ENCODE measurements at places on chromosomes 7 and 10.
A peak's percentile ranks its signal among the peaks of the same experiment; 100 is the strongest.

DNA sequence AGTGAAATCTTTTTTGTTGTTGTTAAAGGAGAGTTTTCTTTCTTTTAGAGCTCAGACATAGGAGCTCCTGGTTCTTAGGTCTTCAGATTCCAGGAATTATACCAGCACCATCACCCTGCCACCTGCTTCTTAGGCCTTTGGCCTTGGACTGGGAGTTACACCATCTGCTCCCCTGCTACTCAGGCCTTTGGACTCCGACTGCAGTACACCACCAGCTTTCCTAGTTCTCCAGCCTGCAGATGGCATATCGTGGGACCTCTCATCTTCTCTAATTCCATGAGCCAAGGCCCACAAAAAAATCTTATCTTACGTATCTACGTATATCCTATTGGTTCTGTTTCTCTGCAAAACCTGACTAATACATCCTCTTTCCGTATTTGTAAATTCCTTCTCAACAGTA, 5.1 kb upstream of the TACC2 start:
- no peak for DNase-seq

GRCh38 chr7:51639661-51640334, 323.2 kb upstream of the COBL start:
- DNase-seq = no peak

- DNase-seq = no peak
Measured at GRCh38 chr7:91434836-91435235, 170.6 kb downstream of the FZD1 start.

GRCh38 chr10:136465-136762, 1.2 kb downstream of the ZMYND11 start:
- no peak for DNase-seq

GRCh38 chr10:77463499-77463898, 174.1 kb downstream of the KCNMA1 start:
- DNase-seq = no peak

DNA sequence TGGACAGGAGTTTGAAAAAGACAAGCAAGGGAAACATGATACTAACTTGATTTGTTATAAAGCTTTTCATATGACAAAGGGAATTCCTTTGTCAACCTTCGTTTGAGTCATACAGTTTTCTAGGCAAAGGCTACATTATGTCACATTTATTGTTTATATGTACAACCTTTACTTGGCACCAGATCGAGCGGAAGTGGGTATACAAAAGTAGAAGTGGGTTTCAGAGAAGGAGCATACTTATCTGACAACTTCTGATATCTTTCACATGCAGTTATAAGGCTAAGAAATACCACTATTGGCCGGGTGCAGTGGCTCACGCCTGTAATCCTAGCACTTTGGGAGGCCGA, 11.0 kb downstream of the STMP1 start:
- DNase-seq = no peak

DNA sequence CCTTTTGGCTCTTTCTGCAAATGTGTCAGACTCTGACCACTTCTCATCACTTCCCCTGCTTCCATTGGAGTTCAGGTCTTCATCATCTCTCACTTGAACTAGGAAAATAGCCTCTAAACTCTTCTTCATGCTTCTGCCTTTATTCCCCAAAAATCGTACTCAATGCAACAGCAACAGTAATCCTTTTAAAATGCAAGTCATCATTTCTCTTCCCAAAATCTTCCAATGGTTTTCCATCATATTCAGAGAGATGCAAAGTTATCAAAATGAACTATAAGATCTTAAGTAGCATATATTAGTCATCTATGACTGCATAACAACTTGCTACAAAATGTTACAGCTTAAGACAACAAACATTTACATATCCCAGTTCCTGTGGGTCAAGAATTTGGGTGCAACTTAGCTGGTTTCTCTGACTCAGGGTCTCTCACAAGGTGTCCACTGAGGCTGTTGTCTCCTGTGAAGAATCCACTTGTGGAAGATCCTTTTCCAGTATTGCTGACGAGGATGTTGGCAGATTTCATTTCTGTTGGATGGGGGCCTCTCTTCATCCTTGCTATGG, 31.0 kb upstream of the ETV1 start:
- no peak for DNase-seq

DNA sequence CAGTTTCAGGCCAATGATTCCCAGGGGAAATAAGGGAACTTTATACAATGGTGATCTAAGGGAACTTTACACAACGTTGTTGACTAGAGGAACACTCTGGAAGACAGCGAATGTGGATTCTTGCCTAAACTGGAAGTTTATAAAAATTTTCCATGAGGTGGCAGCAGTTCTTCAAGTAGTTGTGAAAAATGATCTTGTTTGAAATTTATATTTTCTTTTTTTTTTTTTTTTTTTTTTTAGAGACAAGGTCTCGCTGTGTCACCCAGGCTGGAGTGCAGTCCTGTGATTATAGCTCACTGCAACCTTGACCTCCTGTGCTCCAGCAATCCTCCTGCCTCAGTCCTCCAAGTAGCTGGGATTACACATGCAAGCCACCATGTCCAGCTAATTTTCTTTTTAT, 32.1 kb upstream of the GTF2I start:
- DNase-seq = no peak

DNA sequence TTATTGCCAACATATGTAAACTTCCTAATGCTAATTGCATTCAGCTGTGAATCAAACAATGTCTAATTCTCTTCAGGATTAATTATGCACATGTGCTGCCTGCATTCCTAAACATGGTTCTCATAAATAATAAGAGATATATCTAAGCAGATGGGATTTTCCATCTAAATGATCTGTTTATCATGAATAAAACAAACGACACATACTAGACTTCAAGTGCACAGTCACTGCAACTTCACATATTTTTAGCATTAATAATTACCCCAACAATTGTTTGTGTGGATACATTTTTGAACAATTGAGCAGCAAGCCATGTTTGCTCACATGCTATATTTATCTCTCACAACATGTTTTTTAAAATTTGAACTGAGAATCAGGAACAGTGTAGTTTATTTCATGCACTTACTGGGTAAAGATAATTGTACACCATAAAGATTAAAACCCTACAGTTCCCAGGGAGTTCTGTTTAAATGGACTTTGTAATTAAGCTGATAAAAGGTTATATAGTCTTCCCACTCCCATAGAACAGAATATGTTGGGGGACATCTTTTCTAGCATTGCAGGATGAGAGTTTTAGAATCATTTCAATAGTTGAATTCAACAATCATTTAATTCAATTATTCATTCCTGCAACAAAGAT, 378.5 kb downstream of the MDFIC start:
- no peak for DNase-seq

DNA sequence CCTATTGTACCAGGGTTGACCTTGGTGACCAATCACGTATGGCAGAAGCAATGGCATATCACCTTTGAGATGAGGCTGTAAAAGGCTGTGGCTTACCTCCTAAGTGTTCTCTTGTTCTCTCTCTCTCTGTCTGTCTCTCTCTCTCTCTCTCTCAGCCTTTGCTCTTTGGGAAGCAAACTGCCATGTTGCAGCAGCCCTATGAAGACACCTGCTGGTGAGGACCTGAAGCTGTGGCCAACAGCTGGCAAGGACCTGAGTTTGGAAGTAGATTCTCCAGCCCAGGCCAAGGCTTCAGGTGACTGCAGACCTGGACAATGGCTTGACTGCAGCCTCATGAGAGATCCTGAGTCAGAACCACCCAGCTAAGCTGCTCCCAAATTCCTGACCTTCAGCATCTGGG, 161.4 kb downstream of the GPAM start:
- no peak for DNase-seq

- DNase-seq = no peak
Measured at GRCh38 chr10:92268748-92269147, 22.1 kb downstream of the CPEB3 start.

DNA sequence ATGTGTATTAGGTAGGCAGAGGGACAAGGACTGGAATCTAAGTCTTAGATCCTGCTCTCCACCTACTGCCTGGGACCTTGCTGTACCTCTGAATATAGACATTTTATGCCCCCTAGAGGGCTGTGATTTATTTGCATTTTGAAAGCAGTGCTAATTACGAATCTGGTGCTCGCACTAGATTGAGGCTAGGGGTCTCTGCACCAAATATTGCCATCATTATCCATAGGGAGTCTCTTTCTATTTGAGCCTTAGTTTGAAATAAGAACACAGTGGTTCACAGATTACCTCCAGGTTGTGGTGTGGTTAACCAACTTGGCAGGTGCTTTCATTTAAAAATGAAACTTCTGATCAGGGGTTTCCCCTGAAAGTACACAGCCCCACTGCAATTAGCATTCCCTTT, 41.8 kb downstream of the CNNM1 start:
- DNase-seq = no peak

DNA sequence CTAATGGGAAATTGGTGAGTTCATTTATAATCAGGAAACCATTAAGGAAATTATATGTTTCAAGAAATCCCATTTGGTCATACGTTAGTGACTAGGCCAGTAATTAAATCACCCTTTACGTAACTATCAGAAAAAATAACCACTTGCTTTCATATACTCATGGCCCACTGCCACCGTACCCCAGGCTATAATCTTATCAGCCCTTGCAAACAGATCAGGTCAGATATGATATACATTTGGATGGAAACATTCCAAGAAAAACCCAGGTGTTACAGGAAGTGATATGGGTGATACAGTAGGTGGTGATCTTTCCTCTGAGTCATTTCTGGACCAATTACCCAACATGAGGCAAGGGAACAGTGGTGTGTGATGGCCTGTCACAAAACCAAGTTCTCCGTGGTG, 481.0 kb upstream of the SEMA3A start:
- no peak for DNase-seq

DNA sequence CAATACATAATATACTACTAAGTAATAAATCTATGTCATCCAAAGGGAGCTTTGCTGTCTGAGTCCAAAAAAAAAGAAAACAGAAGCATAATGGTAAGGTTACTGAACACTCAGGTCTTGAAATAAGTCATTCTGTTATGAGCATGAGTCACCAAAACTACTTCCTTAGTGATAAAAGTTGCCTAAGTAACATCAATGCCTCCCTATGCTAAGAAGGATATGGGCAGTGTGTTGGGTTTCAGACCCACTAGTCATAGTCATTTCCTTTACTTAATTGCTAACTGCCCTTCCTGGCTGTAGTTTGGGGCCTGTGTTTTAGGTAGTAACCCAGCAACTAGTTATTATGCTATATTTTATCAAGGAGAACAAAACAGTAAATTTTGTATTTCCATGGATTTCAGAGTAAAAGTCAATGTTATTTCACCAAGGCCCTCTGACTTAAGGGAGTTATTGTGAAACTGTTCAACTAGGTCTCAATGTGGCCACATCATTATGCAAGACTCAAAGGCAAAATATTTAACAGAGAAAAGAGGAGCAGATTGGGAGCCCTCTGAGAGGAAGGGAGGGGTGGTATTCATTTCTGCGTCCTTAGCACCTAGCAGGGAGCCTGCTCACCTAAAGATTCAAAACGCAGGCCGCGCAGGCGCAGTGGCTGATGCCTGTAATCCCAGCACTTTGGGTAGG, 11.7 kb upstream of the VIM start:
- no peak for DNase-seq

DNA sequence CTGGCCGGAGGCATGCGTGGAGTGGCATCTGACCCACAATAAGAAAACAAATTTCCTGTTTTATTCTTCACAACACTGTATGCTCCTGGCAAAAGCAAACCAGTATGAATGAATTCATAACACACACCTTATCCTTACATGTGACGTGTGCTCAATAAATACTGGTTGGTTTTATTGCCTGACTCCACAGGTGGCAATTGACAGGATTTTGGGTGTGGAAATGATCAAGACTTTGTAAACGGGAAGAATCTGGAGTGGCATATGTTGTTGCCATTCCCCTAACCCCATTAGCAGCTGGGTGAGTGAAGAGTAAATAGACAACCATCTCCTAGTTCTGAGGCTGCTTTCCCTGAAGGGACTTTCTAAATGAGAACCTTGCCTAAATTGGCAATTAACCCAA, 215.5 kb upstream of the AOAH start:
- DNase-seq = no peak

- DNase-seq = no peak
Measured at GRCh38 chr7:2710286-2710655, 22.3 kb downstream of the AMZ1 start.

DNA sequence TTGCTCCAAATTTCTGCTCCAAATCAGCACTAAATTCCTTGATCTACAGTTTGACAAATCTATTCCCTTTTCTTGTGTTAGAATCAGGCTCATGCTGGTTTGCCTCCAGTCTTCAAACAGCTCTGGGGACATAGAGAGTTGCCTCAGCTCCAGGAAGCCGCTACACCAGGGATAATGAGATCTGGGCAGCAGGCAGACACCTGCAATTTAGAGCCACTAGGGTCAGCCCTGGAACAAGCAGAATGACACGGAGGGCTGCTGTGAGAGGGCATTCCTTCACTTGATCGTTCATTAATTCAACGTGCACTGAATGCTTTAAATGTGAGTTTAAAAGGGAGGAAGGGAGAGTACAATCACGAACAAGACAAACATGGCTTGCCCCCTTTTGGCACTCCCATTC, 3.7 kb upstream of the ELMO1 start:
- DNase-seq = no peak

- DNase-seq = peak; percentile 2
Measured at GRCh38 chr10:105950410-105950809, 1214.1 kb downstream of the SORCS1 start.

DNA sequence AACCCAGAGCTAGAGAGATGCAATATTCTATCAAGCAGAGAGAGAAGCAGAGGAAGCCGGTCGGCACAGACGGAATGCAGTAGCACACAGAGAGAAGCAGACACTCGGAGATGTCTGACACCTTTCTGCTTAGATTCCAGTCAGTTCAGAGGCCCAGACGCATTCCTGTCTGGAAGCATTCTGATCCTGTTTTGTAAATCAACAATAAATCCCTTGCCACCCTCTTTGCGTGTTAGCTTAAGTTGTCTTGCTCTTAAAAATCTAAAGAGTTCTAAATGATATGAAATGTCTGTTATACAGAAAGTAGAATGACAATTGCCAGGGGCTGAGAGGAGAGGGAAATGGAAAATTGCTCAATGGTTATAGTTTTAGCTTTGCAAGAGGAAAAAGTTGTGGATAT, 27.4 kb upstream of the ATRNL1 start:
- DNase-seq = no peak

- DNase-seq = no peak
Measured at GRCh38 chr7:130228840-130229502, 21.3 kb downstream of the SSMEM1 start.

DNA sequence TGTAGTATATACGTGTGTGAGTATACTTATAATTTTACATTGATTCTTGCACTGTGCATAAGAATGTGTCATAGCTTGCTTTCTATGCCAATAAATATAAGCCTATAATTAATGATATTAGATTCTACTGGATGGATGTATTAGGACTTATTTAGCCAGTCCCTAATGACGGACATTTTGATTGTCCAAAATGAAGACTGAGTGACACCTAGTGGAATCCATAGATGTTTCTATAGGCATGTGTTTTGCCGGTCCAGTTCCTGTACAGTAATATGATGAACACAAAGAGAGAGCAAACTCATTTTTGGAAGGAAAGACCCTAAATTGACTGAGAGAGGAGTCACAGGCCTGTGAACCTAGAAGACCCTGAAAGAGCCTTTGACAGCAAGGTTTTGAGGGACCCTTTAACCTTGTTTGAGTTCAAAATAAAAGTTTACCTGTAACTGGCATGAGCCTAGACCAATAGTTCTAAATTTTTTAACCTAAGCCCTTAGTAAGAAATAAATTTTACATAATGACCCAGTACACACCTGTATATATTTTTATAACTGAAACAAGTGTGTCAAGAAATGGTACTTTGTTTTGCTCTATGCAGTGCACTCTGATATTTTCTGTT, 42.4 kb upstream of the AGBL3 start:
- no peak for DNase-seq

Measured in naive thymus-derived CD8-positive, alpha-beta T cell (primary cell).